Activated B cell treated with CpG ODN at 0.5 μM for 24 hours (primary cell): ENCODE measurements at places on chromosomes 16 and 17.
A peak's percentile ranks its signal among the peaks of the same experiment; 100 is the strongest.

DNA sequence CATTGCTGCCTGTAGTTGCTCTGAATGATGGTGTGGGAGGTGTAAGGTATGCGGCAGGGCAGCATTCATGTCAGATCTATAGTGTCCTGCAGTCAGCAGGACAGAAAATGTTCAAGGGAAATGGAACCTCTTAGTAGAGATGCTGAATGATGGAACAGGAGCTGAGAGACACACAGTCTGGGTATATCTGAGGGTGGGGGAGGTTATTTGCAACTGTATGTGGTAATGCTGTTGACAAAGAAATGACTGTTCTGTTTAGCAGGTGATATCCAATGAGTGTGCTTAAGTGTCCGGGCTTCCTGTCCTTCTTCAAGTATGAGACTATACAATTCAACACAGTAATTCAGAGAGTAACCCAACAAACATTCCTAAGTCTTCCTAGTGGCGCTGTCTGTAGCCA, 46.6 kb downstream of the STH start:
- no peak for DNase-seq

GRCh38 chr17:67836205-67836987, 11.1 kb downstream of the BPTF start:
- DNase-seq, result no peak

DNA sequence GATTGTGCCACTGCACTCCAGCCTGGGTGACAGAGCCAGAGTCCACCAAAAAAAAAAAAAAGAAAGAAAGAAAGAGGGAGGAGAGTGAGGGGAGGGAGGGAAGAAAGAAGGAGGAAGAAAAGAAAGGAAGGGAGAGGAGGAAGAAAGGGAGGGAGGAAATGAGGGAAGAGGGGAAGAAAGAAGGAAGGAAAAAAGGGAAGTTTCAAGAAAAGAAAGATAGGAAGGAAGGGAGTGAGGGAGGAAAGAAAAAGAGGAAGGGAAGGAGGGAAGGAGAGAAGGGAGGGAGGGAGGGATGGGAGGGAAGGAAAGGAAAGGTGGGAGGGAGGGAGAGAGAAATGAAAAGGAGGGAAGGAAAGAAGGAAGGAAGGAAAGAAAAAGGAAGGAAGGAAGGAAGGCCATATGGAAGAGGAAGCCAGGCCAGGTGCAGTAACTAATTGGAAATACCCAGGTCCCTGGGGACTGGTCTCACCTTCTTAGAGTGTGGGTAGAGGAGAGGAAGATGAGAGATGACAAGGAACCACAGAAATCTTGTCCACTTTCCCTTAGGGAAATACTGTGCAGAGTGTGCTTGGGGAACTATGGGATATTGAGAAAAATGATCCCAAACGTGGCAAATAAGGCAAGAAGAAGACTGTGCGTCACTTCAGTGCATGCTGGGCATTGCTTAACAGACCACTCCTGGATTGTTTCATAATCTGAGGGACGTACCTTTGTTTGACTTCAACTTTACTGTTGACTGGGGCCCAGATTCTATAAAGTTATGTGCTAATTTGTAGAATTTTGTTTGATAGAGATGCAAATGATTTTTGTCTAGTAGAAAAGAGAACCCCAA, 15.1 kb upstream of the CSNK2A2 start:
- DNase-seq, result no peak

GRCh38 chr16:68528686-68529379, 10.3 kb upstream of the ZFP90 start:
- DNase-seq, result peak; percentile 81

GRCh38 chr16:48383877-48384519, 1.2 kb downstream of the SIAH1 start:
- no peak for DNase-seq

DNA sequence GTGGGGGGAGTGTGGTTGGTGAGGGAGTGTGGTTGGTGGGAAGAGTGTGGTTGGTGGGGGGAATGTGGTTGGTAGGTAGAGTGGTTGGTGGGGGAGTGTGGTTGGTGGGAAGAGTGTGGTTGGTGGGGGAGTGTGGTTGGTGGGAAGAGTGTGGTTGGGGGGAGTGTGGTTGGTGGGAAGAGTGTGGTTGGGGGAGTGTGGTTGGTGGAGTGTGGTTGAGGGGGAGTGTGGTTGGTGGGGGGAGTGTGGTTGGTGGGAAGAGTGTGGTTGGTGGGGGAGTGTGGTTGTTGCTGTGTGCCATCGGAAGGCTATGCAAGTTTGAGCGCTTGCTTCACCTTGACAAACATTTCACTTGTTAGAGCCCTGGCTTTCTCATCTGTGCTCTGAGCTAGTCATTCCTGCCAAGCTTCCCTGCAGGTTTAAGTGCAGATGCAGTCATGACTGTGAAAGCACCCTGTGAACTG, 20.1 kb downstream of the MINK1 start:
- DNase-seq, result no peak

DNA sequence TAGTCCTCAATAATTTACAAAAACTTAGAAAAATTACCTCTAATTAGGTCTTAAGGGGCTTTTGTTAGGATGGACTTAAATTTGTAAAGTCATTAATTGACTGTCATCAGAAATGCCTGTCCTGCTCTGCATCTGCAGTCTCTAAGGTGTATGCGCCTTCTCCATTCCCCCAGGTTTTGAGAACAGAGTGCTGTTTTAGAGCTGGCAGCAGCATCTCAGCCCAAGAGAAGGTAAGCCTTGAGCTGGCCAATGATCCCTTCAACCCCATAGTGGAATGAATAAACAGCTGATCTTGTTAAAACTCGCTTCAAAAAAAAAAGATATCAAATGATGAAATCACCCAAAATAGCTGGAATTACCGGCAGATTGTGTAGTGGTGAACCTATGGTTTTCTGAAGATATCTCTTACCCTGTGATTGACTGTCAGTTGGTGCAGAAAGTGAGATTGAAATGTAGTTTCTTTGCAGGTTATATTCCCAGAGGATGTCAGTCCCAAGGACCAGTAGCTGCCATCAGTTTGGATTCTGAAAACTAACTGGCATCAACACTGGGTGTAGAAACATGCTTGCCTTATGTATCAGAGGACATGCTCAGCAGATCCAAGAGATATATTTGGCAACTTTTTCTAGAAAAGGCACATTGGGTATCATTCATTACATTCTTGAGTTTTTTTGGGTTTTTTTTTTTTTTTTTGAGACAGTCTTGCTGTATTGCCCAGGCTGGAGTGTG, 25.7 kb downstream of the TRPV2 start:
- no peak for DNase-seq

- no peak for DNase-seq
Observed at GRCh38 chr16:14050291-14051027, 20.7 kb upstream of the MRTFB start.

DNA sequence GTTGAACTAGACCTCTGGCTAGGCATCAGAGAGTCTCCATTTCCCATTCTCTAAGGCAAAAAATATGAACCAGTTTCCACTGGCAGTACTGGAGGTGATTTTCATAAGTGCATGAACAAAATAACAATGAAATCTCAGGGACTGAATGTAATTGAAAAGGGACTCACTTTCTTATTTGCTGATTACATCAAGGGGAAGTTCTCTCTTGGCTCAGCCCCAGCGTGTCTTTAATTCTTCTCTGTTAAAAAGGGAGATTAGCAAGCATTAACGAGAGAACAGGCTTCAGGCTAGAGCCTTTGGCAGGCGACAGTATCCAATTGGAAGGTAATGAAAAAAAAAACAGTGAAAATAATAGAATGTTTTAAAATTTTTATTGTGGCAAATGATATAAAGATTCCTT, 34.0 kb upstream of the ADAMTS18 start:
- no peak for DNase-seq

DNA sequence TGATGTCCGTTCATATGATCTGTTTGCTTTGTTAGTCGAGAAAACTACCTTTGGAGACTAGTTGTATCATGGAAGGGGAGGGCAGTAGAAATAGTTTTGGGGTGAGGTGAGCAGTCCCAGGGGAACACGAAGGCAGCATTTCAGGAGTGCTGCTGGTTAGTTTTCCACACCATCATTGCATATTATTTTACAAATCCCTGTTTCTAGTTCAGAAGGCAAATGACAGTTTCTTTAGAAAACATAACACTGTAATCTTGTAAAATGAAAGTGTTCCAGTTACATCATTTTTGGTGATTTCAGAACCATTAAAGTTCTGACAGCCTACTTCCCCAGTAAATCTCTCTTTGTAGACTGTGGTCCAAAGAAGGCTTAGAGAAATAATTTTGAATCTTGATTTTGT, 25.4 kb downstream of the BANP start:
- DNase-seq, result no peak

GRCh38 chr17:73478334-73478733, 165.9 kb downstream of the SDK2 start:
- DNase-seq, result no peak

- DNase-seq, result no peak
Observed at GRCh38 chr16:56192635-56192945, 1.3 kb downstream of the GNAO1 start.

- DNase-seq, result no peak
Observed at GRCh38 chr17:7223375-7223774, 3.6 kb downstream of the ACADVL start.

- DNase-seq, result no peak
Observed at GRCh38 chr17:33207231-33207630, 85.9 kb downstream of the ASIC2 start.

- DNase-seq, result no peak
Observed at GRCh38 chr17:73261952-73262675, 434 bp upstream of the CPSF4L start.

GRCh38 chr17:77802811-77803220, 155.7 kb upstream of the TNRC6C start:
- DNase-seq, result no peak

- DNase-seq, result no peak
Observed at GRCh38 chr17:62780269-62780668, 27.8 kb downstream of the MARCHF10 start.

DNA sequence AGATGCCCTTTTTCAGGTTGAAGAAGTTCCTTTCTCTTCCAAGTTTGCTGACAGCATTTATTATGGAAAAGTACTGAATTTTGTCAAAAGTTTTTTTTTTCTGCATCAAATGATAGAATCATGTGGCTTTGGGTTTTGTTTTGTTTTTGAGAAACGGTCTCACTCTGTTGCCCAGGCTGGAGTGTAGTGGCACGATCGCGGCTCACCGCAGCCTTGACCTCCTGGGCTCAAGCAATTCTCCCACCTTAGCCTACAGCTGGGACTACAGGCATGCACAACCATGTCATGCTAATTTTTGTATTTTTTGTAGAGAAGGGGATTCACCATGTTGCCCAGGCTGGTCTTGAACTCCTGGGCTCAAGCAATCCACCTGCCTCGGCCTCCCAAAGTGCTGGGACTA, 7.3 kb downstream of the CMTM4 start:
- no peak for DNase-seq

GRCh38 chr17:2400877-2401425, at the start of gene MNT:
Gene MNT (minus strand): TSS chr17:2401060. CDS start chr17:2400712, 348 bp downstream.
- DNase-seq, result peak; percentile 95

DNA sequence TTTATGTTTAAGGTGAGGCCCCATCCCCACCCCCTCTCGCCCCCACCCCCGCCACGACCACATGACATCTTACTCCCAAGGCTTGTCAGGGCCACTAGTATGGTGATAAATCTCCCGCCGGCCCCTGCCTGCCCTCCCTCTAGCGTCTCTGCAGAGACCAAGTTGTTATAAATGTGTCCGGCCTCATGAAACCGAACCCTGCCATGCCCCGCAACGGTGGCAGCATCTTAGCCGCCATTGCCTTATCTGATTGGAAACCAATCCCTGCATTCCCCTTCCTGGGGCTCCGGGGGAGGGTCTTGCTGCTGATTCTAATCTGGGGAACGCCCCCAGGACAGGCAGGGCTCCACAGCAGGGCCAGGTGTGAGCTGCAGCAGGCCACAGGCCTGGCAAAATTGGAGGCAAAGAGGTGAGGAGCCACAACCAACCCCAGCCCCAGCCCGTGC, 352.4 kb downstream of the C16orf95 start:
- no peak for DNase-seq

GRCh38 chr16:2769675-2770056, 7.4 kb downstream of the ELOB start:
- no peak for DNase-seq

DNA sequence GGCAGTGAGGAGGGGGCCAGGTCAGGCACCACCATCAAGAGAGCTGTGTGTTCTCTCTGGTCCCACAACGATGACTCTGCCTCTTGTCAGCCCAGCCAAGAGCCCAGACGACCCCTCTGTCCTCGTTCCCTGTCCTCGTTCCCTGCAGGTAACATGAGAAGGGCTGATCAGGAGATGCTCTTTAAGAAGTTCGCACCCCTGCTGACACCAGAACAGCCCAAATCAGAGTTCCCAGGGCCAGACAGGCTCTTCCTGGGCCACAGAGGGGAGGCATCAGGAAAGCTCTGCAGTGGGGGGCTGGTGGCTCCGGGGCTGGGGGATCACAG, 13.5 kb upstream of the DNAI2 start:
- DNase-seq, result no peak

GRCh38 chr16:18836702-18837101, 35.4 kb upstream of the ARL6IP1 start:
- DNase-seq, result no peak

- no peak for DNase-seq
Observed at GRCh38 chr16:29824589-29825144, 4.4 kb downstream of the MVP start.

GRCh38 chr17:54544249-54544648, 356.4 kb upstream of the TOM1L1 start:
- DNase-seq, result no peak

DNA sequence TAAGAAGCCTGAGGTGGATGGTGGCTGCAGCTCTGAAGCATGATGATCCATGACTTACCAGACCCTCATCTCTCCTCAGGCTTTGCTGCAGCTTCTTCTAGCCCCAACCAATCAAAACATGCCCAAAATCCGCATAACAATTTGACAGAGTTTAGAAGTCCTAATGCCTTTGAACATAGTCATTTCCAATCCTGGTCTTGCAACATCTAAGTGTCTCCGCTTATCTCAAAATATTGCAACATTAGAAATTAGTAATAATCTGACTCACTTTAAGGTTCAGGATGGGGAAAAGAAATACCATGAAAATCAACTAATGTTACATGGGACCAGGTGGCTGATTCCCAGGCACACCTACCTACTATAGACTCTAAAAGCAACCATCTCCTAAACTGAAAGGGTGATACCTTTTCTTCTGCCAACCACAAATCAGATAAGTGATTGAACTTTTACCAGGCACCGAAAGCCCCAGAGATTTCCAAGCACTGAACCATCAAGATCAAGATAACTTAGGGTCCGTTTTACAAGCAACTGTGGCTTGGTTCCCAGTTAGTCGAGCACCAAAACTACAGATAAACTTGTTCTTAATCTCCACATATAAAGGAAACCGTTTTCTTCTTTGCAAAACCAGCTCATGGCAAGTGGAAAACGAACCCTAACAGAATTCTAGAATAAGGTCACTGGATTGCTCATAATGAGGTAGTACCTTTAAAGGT, 14.0 kb downstream of the ERN1 start:
- no peak for DNase-seq

GRCh38 chr16:78217276-78217675, 117.8 kb downstream of the WWOX start:
- no peak for DNase-seq

GRCh38 chr17:69336996-69337395, 10.1 kb upstream of the ABCA5 start:
- DNase-seq, result no peak

- DNase-seq, result no peak
Observed at GRCh38 chr17:41013181-41013580, 4.3 kb upstream of the KRTAP3-1 start.

GRCh38 chr16:31201582-31202413, 762 bp downstream of the PYCARD start:
- DNase-seq, result peak; percentile 31
